ENCODE measurements at places on chromosomes 16 and 17. TPM values are rescaled to one million over a fixed set of nuclear protein-coding genes. Genes with fewer than 3 reads are reported as not detected.
A peak's percentile ranks its signal among the peaks of the same experiment; 100 is the strongest.

DNA sequence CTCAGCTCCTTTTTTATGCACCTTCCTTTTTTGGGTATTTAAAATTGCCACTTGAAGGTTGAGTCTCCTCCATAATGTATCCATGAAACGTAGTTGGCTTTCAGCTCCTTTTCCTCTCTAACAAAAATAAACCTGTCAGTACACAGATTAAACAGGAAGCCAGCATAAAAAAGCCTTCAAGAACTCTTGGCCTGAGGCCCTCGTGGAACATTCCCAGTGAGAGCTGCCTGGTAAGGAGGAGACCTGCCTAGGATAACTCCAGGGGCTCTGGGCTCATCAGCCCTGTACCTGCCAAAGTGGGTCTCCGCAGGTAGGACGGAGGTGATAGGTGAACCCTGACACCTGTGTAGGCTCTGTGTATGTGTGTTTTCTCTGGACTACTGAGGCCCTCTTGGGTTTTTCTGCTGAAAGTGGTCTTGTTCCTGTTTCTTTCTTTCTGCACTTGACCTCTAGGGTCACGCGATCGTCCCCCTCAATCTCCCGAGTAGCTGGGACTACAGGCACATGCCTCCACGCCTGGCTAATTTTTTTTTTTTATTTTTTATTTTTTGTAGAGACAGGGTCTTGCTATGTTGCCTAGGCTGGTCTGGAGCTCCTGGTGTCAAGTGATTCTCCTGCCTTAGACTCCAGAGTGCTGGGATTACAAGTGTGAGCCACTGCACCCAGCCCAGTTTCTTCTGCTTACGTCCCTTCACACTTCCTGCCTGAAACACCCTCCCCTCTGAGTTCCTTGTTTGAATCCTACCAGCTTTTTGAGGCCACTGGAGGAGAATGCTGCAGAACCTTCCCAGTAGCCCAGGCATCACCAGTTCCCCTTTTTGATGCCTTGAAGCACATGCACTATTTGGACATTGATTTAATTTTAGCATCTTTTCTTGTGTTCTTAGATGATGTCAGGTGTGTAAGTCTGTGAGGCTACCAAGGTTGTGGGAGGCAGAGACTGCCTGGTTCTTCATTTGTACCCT, 9.8 kb downstream of the PGS1 start:
- DNase-seq = no peak

- DNase-seq = no peak
These were observed 8.1 kb upstream of the PMP22 start for GRCh38 chr17:15273141-15273793.

DNA sequence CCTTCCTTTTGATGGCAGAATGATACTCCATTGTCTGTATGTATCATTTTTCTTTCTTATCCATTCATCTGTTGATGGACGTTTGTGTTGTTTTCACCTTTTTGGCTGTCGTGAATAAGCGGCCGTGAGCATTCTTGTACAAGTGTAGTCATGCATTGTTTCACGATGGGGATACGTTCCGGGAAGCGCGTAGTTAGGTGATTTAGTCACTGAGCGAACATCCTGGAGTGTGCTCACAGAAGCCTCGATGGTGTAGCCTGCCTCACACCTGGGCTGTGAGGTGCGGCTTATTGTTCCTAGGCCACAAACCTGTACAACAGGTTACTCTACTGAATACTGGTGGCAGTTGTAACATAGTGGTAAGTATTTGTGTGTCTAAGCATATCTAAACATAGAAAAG, 136.5 kb downstream of the CMIP start:
- no peak for DNase-seq

GRCh38 chr17:81666342-81667191, at the start of the genes CCDC137 and OXLD1:
TSS of gene CCDC137 (plus strand) at chr17:81666737. CDS start at chr17:81666767, 30 bp downstream.
TSS of gene OXLD1 (minus strand) at chr17:81666605. CDS start at chr17:81666577, 28 bp downstream.
- DNase-seq = peak; percentile 96

DNA sequence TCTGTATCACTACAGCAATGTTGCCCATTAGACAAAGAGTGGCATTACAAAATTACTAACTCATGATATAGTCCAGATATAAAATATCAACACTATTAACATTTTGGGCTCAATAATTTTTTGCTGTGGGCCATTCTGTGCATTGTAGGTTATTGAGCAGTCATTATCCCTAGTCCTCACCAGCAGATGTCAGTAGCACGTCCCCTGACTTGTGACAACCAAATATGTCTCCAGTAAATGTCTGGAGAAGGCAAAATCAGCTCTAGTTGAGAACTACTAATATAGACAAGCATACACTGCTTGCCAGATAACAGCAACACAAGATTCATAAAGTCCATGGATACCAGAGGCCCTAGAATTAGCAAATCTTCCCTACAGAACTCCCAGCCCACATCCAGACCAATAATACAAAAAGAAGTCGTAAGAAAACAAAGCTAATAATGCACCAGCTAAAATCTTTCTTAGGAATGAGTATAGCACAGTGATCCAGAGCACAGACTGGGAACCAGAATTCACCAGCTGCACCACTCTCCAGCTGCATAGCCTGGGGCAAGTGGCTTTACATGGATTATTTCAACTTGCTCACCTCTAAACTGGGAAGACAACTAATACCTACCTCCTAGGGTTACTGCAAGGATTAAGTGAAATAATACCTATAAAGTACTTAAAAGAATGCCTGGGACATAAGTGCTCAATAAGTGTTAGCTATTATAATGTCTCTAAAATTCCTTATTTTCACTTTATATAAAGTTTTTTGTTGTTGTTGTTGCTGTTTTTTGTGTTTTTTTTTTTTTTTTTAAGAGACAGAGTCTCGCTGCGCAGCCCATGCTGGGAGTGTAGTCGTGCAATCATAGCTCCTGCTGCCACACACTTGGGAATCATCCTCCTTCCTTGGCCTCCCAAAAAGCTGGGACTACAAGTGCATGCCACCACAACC, 23.7 kb downstream of the HELZ start:
- DNase-seq = peak; percentile 68

DNA sequence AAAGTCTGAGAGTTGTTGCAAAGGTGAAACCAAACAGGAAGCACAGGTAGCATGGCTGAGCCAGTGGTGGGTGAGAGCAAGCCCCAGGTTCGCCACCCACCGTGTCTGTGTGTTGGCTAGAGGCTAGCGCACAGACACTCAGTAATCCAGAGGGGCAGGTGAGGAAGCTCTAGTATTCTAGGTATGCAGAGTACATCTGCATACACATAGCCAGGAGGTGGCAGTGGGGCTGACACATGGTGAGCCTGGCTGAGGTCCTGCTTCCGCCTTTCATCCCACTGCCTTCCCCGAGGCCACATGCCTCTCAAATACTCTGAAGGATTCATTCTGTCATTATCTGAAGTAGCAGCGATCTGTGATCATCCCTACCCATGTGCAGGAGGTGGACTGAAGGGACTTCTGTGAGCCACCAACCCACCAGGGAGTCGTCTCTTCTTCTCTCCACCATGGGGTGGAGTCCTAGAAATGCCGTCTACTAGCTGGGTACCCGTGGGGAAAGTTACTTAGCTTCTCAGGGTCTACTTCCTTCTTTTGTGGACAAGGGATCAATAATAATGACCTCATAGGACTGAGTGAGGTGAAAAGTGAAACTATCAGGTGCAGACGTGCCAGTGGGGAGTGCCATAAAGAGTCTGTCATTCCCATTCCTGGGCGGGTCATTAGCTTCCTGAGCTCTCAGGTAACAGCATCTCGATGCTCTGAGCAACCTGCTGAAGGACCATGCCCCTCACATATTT, 36.0 kb upstream of the ICAM2 start:
- DNase-seq = no peak

GRCh38 chr17:81823820-81824550, 9.1 kb downstream of the MCRIP1 start:
- no peak for DNase-seq

- no peak for DNase-seq
These were observed 71.9 kb downstream of the RBBP6 start for GRCh38 chr16:24611310-24611709.

GRCh38 chr16:3063625-3064386, 1.6 kb upstream of the IL32 start:
- no peak for DNase-seq

DNA sequence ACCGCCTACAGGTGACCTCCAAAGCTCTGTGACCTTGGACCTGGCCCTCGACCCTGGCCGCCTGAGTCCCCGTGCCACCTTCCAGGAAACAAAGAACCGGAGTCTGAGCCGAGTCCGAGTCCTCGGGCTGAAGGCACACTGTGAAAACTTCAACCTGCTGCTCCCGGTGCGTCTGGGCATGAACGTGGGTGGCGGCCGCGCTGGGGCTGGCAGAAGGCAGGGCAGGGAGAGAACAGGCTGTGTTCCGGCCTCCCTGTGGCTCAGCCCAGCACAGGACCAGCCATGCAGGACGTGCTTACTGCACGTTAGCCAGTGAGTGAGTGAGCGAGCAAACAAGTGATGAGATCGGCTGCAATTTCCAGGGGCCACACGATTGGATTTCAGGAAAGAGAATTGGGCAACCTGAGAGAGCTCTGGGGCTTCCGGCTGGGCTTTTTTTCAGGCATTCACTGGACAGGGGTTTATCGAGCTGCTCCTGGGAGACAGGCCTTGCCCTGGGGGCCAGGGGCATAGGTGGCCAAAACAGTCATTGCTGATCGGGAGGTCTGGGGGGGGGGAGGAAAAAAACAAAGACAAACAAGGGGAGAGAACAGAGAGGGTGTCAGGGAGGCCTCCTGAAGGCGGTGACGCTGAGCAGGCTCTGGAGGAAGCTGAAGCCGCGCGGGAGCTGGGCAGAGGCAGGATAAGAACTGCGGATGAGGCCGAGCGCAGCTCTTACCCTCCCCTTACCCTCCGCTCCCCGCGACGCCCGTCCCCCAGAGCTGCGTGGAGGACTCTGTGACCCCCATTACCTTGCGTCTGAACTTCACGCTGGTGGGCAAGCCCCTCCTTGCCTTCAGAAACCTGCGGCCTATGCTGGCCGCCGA, 16.9 kb downstream of the ITGAX start:
- DNase-seq = no peak

DNA sequence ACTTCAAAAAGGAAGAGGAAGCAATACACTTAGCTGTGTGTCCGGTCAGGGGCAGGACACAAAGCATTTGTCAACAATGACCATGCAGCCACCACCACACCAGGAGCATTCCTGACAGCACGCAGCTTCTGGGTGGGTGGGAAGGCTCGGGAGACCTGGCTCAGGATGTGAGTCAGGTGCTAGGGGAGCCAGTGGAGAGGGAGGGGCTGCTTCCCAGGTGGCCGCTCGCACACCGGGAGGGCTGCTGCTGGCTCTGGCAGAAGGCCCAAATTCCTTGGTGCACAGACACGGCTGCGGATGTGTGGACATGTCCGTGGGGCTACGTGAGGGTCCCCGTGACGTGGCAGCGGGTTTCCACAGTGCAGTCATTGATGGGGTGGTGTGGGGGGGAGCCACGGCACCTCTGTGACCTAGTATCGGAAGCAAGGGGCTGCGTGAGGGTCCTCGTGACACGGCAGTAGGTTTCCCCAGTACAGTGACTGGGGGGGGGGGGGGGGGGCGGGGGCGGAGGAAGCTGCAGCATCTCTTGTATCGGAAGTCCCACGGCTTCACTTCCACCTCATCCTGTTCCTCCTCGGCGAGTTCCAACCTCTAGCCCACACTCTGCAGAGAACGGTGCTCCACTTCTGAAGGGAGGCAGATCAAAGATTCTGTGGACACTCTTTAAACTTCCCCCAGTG, 112.8 kb downstream of the ZNF778 start:
- DNase-seq = peak; percentile 54

DNA sequence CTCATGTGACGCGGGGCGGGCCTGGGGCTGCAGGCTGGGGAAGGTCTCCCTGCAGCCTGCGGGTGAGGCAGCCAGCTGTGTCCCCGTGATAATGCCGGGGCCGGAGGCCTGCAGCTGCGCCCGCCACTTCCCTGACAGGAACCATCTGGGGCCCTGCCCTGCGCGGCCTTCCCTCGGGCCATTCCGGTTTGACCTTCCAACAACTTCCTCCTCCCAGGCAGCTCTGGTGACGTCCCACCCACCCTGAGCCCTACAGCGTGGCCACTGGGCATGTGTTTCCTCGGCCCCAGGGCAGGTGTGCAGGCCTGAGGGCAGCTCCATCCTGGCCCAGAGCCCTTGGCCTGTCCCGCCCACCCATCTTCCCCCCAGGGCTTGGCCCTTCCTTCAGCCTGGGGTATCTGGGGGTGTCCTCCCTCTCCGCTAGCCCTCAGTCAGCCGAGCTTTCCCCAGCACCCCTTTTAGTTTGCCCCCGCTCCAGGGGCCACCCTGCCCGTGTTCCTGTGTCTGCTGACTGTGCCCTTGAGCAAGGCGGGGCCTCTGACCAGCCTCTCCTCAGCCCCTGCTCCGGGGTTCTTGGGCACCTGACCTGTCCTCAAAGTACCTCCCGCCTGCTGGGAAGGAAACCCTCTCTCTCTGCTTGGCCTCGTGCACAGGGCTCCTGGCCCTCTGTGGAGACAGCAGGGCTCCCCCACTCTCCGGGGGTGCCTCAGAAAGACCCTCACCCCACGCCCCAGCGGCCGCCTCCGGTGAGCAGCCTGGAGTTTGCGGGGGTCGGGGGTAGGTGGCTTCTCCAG, at the start of gene CBFA2T3:
Gene CBFA2T3, minus strand, starts transcription at position 190 of the 794 bp plus-strand sequence. CDS start 400 bp downstream, outside the sequence.
- peak; percentile 71 for DNase-seq

GRCh38 chr17:32549559-32549958, 62.8 kb downstream of the CDK5R1 start:
- DNase-seq = no peak

GRCh38 chr17:27596096-27596495, 34.9 kb upstream of the LGALS9 start:
- no peak for DNase-seq

GRCh38 chr17:50273654-50274040, 619 bp upstream of the TMEM92 start:
- no peak for DNase-seq

DNA sequence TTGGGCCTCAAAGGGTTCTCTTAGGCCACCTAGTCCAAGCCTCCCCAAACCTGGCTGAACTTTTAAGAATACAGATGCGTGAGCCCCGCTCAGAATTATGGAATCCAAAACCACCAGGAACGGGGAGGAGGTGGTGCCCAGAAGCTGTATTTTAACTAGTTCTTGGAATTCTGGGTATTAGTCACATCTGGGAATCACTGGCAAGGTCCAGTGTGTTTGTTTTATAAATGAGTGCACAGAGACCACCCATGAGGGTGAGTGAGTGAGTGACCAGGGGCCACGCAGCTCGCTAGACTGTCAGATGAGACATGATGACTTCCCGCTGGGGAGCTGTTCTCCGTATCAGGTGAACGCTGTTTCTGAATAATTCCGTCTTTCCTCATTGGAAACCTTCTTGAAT, 14.2 kb downstream of the KLHL36 start:
- no peak for DNase-seq

GRCh38 chr16:58814348-58814801, 80.3 kb upstream of the GOT2 start:
- DNase-seq = peak; percentile 36

GRCh38 chr17:26782153-26782552, 511.8 kb upstream of the WSB1 start:
- DNase-seq = no peak

GABARAP gene
- total RNA-seq = 861 TPM

ZNF287 gene
- total RNA-seq = 14.4 TPM

RILP gene
- total RNA-seq = 52.3 TPM

CCL1 gene
- total RNA-seq = not detected

NOG gene
- not detected for total RNA-seq

SNF8 gene
- total RNA-seq = 76.0 TPM

Data from adrenal gland (tissue), 19 donors.